NCI-H1105 treated with DMSO at 0.1 percent for 48 hours (cell line): ENCODE measurements at places on chromosomes 1 and 21.
A peak's percentile ranks its signal among the peaks of the same experiment; 100 is the strongest.

GRCh38 chr1:115781343-115781742, 12.8 kb upstream of the CASQ2 start:
- DNase-seq: no peak

DNA sequence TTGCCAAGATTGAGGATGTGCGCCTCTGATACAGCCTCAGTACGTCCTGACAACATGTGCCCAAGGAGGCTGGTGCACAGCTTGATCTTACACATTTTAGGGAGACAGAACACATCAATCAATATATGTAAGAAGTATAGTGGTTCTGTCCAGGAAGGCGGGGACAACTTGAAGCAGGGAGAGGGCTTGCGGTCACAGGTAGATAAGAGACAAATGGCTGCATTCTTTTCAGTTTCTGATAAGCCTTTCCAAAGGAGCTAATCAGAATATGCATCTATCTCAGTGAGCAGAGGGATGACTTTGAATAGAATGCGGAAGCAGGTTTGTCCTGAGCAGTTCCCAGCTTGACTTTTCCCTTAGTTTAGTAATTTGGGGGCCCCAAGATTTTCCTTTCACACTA, 10.2 kb downstream of the DHCR24 start:
- DNase-seq: no peak

DNA sequence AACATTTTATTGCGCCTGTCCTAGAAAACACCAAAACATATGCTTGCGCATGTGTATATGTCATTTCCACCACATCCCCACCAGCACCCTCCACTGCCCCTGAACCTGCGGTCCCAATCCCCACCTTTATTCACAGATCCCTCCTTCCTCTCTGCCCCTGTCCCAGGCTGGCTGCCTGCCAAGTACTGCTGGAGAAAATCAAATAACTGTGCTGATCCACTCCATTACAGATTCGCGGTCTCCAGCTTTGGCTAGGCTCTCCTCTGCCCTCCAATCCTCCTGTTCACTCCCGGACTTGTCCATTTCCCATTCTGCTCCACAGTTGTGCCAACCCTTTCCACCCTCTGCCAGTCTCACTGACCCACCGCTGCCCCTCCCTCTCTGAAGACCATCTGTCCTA, 59.3 kb upstream of the GJB5 start:
- peak; percentile 49 for DNase-seq

DNA sequence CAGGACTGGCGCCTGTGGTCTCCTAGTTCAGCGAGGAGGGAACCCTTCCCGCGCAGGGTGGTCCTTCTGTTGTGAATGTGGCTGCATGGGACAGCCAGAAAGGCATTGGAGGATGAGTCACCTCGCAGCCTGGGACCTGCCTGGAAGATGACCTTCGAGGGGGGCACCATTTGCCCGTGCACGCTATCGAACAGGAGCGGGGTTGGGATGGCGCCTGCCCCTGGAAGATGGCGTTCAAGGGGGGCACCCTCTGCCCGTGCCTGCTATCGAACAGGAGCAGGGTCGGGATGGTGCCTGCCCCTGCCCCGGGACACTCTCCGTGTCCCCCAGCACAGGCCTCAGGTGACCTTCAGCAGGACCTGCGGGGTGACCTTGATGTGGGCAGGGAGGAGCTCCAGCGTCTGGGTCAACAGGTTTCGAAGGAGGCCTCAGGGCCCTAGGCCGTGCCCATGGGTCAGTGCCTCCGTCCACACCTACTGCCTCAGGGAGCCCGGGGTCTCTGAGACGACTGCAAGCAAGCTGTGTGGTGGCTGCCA, 1.7 kb upstream of the ACTRT2 start:
- no peak for DNase-seq

GRCh38 chr21:42592156-42592820, 61.1 kb upstream of the PDE9A start:
- no peak for DNase-seq

GRCh38 chr1:53344921-53345838, 17.3 kb upstream of the LRP8 start:
- no peak for DNase-seq

DNA sequence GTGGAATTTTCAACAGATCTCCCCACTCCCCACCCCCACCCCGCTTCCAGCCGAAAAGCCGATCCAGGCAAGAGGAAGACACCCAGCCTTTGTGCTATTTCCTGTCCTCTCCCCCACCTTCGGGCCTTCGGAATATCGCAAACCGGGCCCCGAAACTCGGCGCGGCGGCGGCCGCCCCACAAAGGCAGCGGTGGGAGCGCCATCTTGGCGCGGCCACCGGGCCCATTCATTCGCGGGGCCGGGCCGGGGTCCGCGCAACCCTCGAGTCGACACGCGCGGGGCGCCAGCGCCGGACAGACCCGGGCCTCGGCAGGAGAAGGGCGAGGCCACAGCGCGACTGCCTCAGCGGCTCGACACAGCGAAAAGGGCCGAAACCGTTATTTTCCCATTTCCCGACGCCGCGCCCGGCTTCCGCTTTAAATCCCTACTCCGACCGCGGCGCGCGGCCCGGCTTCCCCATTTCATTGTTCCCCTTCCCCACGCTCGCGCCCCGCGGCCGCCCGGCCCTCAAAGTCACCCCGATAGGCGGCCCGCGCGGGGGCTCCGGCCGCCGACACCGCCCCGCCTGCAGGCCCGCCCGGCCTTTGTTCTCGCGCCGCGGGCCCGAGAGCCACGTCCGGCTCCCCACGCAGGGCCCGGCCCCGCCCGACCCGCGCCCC, 911 bp downstream of the GNB1 start:
- DNase-seq: no peak

- no peak for DNase-seq
Observed at GRCh38 chr1:191290441-191290840, 812.8 kb upstream of the BRINP3 start.

DNA sequence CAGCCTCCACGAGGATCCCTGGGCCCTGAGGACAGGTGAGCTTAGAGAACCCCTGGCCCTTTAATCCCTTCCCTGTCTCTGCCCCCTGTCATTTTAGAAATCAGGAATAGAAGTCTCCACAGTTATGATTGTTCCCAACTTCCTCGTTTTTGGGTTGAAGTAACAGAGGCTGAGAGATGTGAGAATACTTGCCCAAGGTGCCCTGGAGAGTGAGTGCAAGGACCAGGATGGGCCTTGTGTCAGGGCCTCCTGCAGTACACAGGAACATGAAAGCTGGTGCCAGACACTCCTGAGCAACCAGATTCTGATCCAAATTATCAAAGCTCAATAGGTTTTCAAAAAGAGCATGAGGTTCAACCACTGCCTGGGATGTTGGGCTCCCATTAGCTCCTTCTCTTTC, 10.1 kb downstream of the HLX start:
- no peak for DNase-seq
